ENCODE measurements at places on chromosomes 7 and 10.

GRCh38 chr7:74329225-74329624 lies 40.0 kb downstream of the CLIP2 start:
- DNase-seq: no peak

DNA sequence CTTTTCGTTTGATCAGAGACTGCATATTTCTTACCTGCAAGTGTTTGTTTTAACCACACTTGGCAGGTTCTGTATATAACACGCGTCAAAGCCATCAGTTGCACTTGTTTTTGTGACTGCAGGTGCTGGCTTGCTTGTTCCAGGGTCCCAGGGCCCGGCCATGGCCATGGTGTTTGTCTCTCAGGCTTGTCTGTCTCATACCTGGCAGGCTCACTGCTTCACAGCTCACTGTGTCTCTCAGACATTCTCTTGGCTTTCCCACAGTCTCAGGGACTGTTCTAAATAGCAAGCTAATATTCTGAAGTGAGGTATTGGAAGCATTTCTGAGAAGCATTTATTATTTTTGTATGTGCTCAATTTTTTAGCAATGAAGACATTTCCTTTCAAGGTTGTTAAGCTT lies 46.9 kb downstream of the GPR141 start:
- no peak for DNase-seq

DNA sequence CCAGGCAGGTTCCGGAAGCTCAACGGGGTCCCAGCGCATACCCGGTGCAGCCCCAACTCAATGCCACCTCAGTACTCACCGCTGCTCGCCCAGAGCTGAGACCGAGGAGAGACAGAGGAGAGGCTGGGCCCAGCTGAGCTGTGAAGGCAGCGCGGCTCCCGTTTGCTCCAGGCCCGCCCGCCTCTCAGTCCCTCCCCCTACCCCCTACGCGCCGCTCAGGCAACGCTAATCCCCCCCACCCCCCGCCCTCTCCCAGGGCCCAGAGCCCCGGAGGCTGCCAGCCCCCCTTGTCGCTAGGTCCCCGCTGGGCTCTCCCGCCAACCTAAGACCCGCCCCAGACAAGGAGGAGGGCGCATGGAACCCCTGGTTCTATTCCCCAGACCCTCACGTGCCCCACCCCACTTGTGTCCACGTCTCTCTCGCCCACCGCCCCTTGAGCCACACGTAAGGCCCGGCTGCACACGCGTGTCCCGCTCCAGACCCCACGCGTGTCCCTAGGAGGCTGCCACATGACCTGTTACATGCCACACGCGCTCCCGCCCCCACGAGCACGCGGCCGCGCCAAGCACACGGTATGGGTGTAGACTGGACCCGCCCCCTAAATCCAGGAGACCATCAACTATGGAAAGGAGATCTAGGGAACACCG lies at the start of gene PSD:
TSS of gene PSD (minus strand) at position 164 of the 647 bp plus-strand sequence. CDS start 1,747 bp downstream, outside the sequence.
- DNase-seq: no peak

GRCh38 chr7:45160417-45160881 lies 2.9 kb downstream of the RAMP3 start:
- DNase-seq: no peak

- no peak for DNase-seq
These were observed 250.3 kb downstream of the TCERG1L start for GRCh38 chr10:131061216-131061615.

DNA sequence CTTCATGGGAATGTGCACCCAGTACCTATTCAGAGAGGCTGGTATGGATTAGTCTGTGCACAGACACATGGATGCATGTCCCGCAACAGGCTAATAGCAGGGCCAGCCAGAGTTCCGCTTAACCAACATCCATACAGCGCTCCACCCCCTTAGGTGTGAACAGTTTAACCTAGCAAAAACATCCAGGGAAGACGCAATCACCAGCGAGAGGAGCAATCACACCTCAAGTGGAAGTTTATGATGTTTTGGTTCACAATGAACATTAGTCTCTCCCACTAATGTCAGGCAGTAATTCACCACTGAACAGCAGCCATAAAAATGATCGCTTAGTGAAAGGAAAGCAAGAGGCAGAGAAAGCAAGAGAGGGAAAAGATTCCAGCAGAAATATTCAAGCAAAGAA lies 91.1 kb downstream of the PLXNA4 start:
- DNase-seq: no peak

DNA sequence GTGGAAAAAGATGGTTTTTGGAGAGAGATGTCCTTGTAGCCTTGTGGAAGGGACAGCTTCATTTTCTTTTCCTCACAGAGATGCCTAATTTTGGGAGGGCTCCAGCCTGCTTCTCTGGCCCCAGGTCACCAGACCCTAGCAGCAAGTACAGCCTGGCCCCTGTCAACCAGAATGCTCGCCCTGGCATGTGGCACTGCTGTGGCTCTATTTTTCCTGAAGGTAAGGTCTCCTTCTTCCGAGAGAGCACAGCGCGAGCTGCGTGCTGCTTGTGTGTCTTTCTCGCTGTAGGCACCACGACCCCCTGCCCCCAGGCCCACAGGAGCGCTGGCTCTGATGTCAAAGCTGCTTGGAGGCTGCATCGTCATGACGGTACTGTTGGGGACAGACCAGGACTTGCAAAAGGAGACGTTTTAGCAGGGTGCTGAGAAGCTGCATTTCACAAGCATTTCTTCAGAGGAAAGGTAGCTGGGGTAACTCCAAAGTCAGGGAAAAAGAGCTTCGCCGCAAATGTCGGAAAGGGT lies 58.7 kb downstream of the CLEC2L start:
- DNase-seq: no peak

DNA sequence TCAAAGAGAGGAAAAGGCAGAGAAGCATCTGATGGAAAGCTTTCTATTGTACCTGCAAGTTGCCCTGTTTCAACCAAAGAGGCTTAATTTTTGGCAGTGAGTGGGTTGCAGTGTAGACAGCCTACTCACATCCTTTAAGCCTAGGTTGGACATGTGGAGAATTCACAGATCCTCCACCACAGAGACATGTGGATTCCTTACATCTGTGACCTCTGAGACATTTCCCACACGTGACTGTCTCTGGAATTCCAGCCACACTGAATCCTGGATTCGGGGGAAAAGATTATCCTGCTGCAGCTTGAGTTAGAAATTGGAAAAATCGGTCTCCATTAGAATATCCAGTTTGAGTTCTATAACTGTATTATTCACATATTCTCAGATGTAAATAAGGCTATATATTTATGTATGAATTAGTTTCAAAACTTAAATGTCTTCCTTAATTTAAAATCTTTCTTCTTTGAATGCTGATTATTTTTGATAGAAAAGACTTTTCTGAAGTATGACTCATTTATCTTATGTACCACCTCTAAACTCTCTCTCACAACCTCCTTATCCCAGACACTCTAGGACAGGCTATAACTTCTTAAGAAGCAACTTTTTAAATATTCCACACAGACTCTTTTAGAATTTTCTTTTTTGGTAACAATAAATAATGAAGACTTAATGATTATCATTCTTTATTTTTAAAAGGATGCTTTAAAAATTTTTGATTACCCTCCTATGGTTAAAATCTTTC lies 123.3 kb downstream of the TWIST1 start:
- DNase-seq: no peak

- no peak for DNase-seq
These were observed 47.6 kb upstream of the NANOS1 start for GRCh38 chr10:118981946-118982345.

GRCh38 chr7:105047932-105048331 lies 33.9 kb downstream of the KMT2E start:
- DNase-seq: no peak

DNA sequence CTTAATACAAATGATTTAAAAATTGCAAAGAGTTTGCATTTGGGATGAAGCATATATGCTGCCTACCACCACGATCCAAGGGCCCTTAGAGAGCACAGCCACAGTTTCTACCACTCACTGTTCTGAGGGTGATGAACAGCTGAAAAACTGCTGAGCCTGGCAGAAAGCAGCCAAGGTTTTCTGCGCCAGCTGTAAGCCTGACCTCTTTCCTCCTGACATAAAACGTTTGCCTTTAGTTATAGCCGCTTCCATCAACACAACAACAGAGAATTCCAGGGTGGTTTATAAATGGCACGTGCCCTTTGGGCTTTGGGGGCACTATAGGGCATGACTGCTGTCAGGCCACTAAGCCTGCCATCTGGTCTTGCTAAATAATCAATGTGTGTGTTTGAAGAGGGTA lies 222.8 kb downstream of the RELN start:
- DNase-seq: no peak

GRCh38 chr7:14228341-14228740 lies 238.9 kb upstream of the ETV1 start:
- DNase-seq: no peak

- DNase-seq: no peak
These were observed 311.6 kb upstream of the SEMA3A start for GRCh38 chr7:84506151-84506550.

GRCh38 chr7:158121441-158122045 lies 466.1 kb downstream of the PTPRN2 start:
- DNase-seq: no peak

DNA sequence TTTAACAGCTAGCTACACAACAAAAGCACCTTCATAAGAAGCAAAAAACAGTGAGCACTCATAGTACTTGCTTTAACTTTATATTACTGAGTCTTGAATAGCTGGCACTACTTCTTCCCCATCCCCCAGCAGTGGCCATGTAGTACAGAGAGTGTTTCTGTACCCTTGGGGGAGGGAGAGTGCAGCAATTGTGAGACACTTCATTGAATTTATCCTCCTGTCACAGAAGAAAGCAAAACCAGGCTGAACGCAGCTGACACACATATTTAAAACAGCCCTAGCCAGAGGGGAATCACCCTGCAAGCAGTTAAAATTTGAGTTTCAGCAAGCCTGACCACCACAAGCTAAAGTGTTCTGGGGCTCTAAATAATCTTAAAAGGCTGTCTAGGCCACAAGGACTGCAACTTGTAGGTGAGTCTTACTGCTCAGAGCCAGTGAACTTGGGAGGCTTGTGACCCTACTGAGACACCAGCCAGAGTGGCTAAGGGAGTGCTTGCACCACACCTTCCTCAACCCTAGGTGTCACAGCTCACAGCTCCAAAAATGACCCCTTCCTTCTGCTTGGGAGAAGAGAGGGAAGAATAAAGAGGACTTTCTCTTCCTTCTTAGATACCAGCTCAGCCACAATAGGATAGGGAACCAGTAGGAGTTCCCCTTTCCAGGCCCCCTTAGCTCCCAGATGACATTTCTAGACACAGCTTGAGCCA lies 97.7 kb upstream of the MEOX2 start:
- no peak for DNase-seq

DNA sequence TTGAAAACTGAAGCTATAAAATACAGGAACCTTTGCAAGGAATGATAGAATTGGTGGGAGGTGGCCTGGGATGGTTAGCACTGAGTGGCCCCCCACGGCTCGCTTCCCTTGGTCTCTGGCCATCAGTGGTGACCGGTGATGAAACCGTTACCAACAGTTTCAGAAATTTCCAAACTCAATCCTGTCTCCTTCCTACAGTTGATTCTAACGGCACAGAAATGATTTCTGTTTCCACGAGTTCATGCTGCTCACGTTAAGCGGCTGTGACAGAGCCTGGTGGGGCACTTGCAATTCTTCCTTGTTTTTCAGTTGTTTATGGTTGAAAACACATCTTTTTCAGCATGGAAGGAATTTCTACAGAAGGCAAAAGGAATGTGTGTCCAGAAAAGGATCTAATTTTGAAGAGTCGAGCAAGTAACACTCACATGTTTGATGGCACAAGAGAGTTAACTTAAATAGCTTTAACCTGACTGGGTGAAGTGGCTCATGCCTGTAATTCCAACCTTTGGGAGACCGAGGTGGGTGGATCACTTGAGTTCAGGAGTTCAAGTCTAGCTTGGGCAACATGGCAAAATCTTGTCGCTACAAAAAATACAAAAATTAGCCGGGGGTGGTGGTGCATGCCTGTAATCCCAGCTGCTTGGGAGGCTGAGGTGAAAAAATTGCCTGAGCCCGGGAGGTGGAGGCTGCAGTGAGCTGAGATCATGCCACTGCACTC lies 100.1 kb downstream of the DNAJB6 start:
- DNase-seq: no peak

DNA sequence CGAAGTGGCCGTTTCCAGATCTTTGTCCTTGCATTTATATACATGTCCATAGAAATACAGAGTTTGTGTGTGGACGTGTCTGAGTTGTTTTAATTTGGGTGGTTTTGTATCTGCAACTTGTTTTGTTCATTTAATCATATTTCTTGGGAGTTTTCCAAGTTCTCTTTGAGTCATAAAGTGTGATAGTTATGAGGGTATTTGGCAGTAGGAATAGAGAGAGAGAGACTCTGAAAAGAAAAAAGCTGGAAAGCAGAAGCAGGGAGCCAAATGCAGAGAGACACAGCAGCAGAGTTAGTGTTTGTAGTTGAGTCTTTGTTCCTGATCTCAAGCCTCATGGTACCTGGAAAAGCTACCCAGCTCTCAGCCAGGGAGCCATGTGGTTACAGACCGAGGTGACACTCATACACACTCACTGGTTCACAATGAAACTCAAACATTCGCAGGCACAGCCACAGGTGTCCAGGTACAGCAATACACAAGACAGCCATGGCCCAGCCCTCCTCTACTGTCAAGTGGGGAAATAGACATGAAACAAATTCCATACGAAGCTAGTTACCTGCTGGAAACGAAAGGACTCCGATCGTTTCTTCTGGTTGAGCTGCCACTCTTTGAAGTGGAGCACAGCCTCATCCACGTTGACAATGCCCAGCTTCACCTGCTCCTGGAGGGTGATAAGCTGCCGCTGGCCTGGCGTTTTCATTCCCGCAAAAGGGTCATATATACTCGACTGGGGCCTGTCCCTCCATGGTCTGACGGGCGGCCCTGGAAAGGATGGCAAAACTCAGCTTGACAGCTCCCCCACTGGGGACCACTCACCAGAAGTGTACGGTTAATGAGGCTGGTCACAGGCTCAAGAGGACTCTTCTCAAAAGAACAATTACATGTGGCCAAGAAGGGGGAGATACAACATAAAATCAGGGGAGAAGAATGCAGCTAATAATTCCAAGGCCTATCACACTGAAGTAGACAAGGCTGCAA lies 33.3 kb upstream of the TM9SF3 start:
- DNase-seq: no peak

DNA sequence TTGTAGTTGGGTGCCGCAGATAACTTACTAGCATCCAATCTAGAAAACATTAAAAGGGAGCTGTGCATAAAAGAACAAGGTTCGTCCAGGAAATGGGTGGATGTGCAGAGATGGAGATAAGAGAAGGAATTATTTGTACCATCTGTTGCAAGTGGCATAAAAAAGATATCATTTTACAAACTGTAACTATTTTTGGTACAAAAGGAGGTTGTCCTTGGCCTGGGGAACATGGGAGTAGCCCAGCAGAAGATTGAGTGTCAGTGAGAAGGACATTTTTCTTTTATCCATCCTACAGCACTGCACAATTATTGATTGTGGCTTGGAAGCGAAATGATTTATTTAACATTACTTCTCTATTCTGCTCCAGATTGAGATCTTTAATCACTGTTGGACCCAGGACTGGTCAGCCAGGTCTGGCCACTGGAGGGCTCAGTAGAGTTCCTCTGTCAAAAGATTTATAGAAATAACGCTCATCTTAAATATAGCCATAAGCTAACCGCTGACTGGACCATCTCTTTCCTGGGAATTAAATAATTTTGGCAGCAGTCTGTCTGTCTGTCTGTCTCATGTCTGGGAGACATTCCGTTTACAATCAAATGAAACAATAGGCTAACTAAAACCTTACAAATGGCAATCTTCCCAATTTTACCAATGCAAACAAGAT lies 254.1 kb downstream of the KIAA1217 start:
- no peak for DNase-seq

- no peak for DNase-seq
These were observed 68.9 kb upstream of the ADO start for GRCh38 chr10:62735464-62736167.

- DNase-seq: no peak
These were observed 122.9 kb upstream of the RET start for GRCh38 chr10:42953684-42954674.
